ENCODE measurements at places on chromosomes 7 and 10. TPM values are rescaled to one million over a fixed set of nuclear protein-coding genes. Genes with fewer than 3 reads are reported as not detected.

GRCh38 chr7:84102213-84102612, 92.4 kb downstream of the SEMA3A start:
- H3K27me3 ChIP-seq, result no peaks in the 10 kb centered on the region
- no peaks in the 10 kb centered on the region for H3K4me1 ChIP-seq
- no peaks in the 10 kb centered on the region for H3K36me3 ChIP-seq
- no peak overlapping the region for H3K27ac ChIP-seq
- H3K4me3 ChIP-seq, result no peak overlapping the region
- DNase-seq, result no peak

GRCh38 chr7:90933041-90933440, 331.2 kb upstream of the FZD1 start:
- H3K4me3 ChIP-seq, result no peak overlapping the region
- no peak overlapping the region for H3K27ac ChIP-seq
- no peaks in the 10 kb centered on the region for H3K36me3 ChIP-seq
- H3K4me1 ChIP-seq, result no peaks in the 10 kb centered on the region

DNA sequence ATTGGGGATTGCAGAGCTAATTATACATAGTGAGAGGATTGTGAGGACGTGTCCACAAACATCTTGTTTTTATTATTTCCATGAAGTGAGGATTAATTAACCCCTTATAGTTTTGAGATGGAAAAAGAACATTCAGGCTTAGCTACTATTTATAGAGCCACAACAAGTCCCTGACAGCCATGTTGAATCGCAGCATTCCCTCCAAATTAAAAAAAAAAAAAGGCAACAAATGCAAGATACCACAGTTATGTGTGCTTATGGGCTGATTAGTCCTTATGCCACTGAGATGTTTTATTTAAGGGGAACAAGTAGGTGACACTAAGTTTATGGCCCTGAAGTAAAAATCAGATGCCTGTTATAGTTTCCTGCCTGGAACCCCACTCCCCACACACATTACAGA, 350.3 kb downstream of the GPAM start:
- no peak for DNase-seq
- no peaks in the 10 kb centered on the region for H3K27me3 ChIP-seq
- H3K4me1 ChIP-seq, result no peaks in the 10 kb centered on the region
- H3K36me3 ChIP-seq, result no peaks in the 10 kb centered on the region
- no peak overlapping the region for H3K4me3 ChIP-seq
- no peak overlapping the region for H3K27ac ChIP-seq

DNA sequence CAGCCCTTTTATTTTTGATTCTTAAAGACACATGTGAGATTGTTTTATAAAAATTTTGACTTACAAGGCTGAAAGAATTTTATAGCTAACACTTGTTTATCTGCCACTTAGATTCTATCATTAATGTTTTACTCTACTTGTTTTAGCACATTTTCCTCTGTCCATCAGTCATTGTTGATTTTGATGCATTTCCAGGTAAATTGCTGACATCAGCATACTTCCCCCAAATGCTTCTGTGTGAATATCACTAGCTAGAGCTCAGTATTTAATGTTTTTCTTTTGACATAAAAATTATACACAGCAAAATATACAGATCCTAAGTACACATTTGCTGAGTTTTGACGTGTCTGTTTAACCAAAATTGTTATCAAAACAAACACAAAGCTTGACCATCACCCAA, 43.0 kb downstream of the INPP5A start:
- H3K36me3 ChIP-seq, result no peaks in the 10 kb centered on the region
- no peak for DNase-seq
- H3K4me3 ChIP-seq, result no peak overlapping the region
- no peak overlapping the region for H3K27ac ChIP-seq

DNA sequence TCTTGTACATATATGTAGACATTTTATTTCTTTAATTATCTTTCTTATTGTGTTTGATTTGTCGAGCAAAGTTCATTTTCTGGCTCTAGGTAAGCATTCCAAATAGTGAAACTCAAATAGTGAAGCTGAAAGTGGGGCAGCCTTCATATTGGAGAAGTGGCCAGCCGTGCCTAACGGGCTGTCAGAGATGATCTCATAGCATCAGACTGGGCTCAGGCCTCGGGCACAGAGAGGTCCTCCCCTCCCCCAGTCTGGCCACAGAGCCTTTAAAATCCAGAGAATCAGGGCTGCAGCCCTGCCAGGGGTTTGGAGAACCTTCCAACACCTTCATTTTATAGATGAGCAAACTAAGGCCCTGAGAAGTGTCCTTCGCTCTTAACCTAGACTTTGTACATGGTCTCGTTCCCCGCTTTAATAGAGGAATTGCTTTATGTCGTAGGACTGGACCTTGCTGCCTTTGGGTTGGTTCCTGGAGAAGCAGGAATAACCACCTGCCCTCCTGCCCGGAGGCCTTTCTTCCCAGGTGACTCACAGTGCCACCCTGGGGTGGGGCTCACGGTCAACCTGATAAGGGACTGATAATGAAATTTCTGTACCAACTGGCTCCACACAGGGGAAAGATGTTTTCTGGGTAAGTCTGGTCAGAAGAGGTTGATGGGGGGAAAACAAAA, 7.3 kb downstream of the TSPAN15 start:
- peaks cover 18% of the 10 kb centered on the region for H3K4me1 ChIP-seq
- H3K27ac ChIP-seq, result no peak overlapping the region
- no peaks in the 10 kb centered on the region for H3K27me3 ChIP-seq

- no peak overlapping the region for H3K4me3 ChIP-seq
- DNase-seq, result no peak
- no peak overlapping the region for H3K27ac ChIP-seq
- H3K27me3 ChIP-seq, result peaks cover 9% of the 10 kb centered on the region
Observed at GRCh38 chr10:79034271-79034876, 34.4 kb upstream of the ZMIZ1 start.

The UCN3 gene
- total RNA-seq, result not detected

The PPP1R17 gene
- total RNA-seq, result not detected

Data from natural killer cell (primary cell).